ENCODE measurements at places on chromosomes 5 and 9.

DNA sequence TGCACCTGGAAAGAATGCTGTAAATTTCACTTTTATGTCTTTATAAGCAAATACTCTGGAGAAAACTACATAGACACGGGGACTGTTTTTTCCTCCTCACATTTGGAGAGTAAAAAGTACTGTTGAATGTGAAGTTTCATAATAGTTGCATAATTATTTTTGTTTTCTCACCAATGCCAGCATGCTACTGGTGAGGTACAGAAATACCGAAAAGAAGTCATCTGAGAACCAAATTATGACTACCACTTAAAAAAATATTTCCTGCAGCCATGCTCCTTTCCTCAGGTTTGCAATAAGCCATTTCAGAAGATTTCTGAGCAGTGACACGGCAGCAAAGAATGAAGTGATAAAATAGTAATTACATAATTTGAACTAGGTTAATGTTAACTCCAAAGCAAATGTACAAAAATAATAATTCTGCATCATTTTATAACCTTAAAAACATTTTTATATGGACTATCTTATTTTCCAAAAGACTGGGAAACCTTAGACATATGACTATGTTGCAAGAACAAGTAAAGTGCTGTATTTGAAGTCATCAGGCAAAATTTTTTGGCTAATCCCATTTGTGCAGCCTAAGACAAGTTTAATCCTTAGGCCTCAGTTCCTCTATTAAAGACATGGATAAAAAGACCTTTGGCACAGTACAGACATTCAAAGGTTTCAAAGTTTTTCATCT is 144.7 kb downstream of the PCSK1 start:
- DNase-seq, result no peak

DNA sequence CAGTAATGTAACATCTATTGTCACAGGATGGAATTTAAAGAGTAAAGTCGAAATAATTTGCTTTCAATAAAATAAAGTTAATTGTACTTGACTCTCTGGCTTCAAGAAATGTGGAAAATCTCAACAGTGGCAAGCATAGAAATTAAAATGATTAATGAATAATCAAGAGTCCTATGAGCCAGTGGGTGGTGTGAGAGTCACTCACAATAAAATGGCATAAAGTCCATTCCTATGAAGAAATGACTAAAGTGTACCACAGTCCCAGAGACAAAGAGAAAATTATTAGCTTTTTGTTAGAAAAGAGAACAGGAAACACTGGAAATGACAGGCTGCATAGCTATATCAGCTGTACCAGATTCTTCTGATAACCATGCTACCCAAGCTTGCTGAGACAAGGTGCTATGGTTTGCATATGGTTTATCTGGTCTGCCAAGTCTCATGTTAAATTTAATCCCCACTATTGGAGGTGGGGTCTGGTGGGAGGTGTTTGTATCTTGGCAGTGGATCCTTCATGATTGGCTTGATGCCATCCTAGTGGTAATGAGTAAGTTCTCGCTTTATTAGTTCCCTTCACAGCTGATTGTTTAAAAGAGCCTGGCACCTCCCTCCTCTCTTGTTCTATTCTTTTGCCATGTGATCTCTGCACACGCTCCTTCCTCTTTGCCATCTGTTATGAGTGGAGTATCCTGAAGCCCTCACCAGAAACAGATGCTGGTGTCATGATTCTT is 647.7 kb upstream of the ITGA1 start:
- DNase-seq, result no peak

GRCh38 chr5:162514116-162514515 is 446.5 kb downstream of the GABRG2 start:
- DNase-seq, result no peak

DNA sequence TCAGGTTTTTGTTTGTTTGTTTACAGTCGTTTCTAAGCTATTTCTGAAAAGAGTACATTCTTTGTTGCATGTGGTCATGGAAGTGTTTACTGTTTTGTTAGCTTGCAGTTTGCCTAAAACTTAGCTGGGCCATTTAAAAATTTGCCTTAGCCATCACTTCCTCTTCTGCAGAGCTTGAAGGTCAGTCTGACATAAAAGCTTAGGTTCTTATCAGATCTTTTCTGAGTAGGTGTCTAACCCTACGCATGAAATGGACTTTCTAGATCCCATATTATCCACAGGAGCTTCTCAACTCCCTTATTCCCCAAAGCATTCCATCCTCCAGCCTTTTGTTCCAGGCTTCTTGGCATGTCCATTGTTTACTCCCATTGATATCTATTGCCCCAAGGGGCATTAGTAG is 90.3 kb downstream of the AP3B1 start:
- DNase-seq, result no peak

DNA sequence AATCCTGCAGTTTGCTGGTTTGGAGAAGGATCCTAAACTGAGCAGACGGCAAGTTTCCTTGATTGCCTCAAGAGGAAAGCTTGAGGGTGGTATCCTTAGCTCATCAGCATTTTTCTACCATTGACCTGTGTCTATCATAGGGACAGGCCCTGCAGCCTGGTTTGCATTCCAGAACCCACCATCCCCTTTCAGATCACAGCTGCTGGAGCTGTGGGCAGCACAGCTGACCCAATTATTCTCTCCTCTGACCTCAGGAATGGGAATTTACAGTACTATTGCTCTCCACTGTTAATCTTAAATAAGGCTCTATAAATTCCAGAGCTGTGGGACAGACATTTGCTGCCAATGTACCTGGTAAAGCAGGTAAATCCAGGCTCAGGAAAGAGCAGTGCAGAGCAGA is 163.0 kb downstream of the SPOCK1 start:
- DNase-seq, result no peak

GRCh38 chr5:12623408-12623807 is 719.2 kb upstream of the CTNND2 start:
- DNase-seq, result no peak

DNA sequence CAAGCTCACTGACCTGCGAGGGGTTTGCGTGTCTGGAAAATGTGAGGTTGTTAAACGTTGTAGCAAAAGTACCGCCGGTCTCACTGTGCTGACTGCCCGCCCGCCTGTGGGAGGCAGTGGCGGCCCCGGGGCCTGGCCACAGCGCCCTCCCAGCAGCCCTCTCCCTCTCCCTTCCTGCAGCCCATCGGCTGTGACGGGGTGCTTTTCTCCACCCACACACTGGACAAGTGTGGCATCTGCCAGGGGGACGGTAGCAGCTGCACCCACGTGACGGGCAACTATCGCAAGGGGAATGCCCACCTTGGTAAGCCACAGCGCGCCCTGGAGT is 6.2 kb downstream of the ADAMTSL2 start:
- DNase-seq, result no peak

GRCh38 chr5:35618781-35619180 is 1.1 kb downstream of the SPEF2 start:
- DNase-seq, result no peak

DNA sequence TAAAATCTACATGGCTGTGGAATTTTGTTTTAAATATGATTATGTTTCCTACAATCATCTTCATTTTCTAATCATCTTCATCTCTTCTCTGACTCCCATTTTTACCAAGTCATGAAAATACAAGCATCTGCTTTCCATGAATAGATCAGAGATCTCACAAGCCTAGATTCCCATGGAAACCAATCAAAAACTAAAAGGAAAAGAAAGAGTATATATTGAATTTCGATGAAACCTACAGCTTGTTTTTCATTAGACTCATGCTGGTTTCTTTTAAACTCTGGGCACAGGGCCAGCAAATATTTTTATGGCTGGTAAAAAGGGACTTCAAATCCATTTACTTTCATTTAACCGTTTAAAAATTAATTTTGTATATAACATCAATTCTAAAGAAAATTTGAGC is 51.2 kb downstream of the INVS start:
- DNase-seq, result no peak

DNA sequence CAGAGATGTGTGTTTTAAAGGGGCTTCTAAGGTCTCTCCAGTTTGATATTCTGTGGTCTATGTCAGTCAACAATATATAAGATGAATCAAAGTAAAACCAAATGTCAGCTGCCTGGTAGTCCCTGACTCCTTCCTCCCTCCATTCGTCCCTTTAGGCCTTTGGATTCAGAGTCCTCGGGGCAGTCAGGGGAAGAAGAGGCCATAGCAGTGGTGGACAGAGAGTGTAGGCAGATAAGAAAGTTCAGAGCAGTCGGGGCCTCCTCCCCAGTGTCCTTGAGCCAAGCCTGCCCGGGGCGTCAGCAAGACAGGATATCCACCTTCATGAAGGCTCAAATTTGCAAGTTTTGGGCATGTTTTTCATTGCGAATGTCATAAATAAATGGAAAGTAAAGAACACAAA is 110.6 kb downstream of the ADAMTS16 start:
- DNase-seq, result no peak

DNA sequence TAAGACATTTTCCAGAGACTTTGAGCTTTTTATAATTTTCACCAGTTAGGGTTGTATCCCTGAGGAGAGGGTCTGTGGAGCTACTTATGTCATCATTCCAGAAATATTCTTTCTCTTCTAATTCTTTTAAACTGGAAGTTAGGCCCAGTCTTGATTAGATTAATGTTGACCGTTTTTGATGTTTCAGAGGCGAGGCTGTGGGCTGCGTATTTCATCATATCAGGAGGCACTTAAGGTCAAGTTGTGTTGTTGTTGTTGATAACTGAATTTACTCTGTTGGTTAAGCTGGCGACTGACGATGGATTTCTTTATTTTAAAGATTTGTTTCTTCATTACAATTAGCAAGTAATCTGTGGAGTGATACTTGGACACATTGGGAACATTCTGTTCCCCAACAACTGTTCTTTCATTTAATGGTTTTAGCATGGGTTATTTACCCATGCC is 20.1 kb downstream of the IPO11 start:
- no peak for DNase-seq

- peak; percentile 32 for DNase-seq
Observed at GRCh38 chr9:126558051-126558665, 55.6 kb upstream of the LMX1B start.

All from stimulated activated CD4-positive, alpha-beta T cell treated with anti-CD3 and anti-CD28 coated beads, TNF-alpha, amount 100 ng/mL, for 1 hour (primary cell).